PC-9 (cell line): ENCODE measurements at places on chromosomes 1 and 21. TPM values are rescaled to one million over a fixed set of nuclear protein-coding genes. Genes with fewer than 3 reads are reported as not detected.

GRCh38 chr1:14003552-14003951 is 303.6 kb downstream of the PRDM2 start:
- no peak overlapping the region for H3K4me3 ChIP-seq
- no peaks in the 10 kb centered on the region for H3K36me3 ChIP-seq
- H3K27me3 ChIP-seq, result no peaks in the 10 kb centered on the region; the same call in 1 of the 2 replicates
- H3K4me1 ChIP-seq, result no peaks in the 10 kb centered on the region
- no peak for DNase-seq

Gene FAM151A
- not detected in 2 replicates for total RNA-seq

DNA sequence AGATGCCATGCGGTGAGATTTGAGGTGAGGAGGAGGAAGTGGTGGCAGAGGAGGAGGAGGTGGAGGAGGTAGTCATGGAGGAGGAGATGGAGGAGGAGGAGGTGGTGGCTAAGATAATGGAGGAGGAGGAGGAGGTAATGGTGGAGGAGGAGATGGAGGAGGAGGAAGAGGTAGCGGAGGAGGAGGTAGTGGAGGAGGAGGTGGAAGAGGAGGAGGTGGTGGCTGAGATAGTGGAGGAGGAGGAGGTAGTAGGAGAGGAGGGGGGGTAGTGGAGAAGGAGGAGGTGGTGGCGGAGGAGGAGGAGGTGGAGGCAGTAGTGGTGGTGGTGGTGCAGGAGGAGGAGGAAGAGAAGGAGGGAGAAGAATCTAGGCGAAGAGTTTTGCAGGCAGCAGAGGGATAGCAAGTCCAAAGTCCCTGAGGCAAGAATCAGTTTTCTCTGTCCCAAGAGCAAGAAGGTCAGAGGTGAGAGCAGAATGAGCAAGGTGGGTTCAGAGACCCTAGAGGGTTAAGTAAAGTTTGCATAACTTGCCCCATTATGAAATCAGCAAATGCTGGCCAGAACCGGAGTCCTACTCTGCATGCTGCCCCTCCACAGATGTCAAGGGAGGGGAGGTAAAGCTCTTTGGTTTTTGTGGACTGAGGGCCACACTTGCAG is 38.9 kb upstream of the GNPAT start:
- no peak overlapping the region for H3K27ac ChIP-seq
- no peaks in the 10 kb centered on the region for H3K36me3 ChIP-seq
- peaks cover 92% of the 10 kb centered on the region for H3K27me3 ChIP-seq
- H3K4me3 ChIP-seq, result no peak overlapping the region
- no peaks in the 10 kb centered on the region for H3K4me1 ChIP-seq
- DNase-seq, result no peak

DNA sequence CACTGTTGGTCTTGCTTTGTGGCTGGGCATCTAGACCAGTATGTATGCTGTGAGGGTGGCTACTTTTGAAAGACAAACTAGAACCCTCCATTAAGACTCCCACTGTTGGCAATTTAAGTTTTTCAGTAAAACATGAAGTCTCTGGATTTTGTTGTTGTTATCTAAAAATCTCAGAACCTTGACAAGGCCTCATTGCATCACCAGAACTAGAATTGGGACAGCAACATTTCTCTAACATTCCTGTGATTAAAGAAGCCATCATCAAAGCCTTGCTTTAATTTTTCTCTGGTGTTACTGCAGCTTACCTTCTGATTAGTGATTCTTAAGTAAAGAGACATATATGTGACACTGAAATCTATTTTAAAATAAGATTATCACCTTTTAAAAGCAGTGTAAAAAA is 4.5 kb downstream of the TRIM67 start:
- no peaks in the 10 kb centered on the region for H3K4me1 ChIP-seq
- H3K27me3 ChIP-seq, result no peaks in the 10 kb centered on the region
- H3K4me3 ChIP-seq, result no peak overlapping the region
- H3K27ac ChIP-seq, result no peak overlapping the region
- no peaks in the 10 kb centered on the region for H3K36me3 ChIP-seq

DNA sequence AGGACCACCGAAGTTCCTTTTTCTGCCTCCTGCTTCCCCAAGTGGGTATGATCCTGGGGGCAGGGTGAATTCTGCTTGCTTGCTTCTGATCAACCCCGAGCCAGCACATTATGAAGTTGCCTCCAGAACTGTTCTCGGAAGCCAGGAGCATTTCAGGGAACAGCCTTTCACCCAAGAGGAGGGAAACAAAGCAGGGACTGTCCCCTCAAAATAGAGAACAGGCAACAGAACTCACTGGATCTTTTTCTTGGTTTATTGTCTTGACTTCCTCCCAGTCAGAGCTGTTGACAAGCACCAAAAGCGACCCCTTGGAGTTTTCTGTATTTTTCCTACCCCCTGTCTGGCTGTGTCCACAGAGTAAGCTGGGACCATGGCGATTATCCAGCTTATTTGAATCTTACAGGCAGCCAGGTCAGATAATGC is 258.3 kb upstream of the SGIP1 start:
- DNase-seq, result no peak
- no peaks in the 10 kb centered on the region for H3K36me3 ChIP-seq
- H3K27ac ChIP-seq, result no peak overlapping the region
- H3K27me3 ChIP-seq, result no peaks in the 10 kb centered on the region
- H3K4me1 ChIP-seq, result no peaks in the 10 kb centered on the region

GRCh38 chr1:16981269-16981849 is 939 bp upstream of the MFAP2 start:
- no peak for DNase-seq
- H3K4me1 ChIP-seq, result peaks cover 11% of the 10 kb centered on the region
- no peak overlapping the region for H3K4me3 ChIP-seq
